GM13977 (cell line): ENCODE measurements at places on chromosomes 16 and 17.

DNA sequence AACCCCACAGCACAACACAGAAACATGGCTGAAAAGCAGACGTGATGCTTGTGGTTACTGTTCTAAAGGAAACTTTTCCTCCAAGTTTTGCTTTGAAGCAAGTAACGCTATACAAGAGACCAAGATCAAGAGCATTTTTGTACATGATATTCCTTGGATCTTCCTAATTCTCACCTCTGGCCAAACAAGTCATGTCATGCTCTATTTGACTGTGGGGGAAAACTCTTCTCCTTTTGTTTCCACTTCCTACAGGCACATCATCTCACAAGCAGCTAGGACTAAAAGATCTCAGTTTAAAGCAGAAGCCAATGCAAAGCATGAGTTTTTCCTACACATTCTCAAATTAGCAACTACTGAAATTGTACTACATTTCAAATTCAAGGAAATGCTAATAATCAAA lies 50.7 kb downstream of the CFDP1 start:
- no peak for DNase-seq

- DNase-seq: peak; percentile 74
Observed at GRCh38 chr16:23670137-23670776, 8.4 kb upstream of the PLK1 start.

GRCh38 chr16:3949946-3950342 lies 69.4 kb upstream of the CREBBP start:
- no peak for DNase-seq

DNA sequence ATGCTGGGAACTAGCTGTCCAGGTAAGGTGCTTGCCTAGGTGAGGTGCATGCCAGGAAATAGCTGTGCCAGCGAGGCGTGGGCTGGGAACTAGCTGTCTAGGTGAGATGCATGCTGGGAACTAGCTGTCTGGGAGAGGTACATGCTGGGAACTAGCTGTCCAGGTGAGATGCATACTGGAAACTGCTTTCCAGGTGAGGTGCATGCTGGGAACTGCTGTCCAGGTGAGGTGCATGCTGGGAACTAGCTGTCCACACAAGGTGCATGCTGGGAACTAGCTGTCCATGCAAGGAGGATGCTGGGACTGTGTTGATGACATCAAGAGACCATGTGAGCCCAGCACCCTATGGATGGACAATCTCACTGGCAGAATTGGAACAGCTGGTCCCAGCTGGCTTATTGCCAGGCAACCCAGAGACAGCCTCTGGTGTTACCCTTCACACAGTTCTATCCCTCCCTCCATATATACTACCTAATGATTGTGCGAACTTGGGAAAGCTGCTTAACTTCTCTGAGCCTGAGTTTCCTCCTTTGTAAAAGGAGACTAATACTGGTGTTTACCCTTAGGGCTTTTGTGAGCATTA lies 479.9 kb upstream of the RBFOX1 start:
- DNase-seq: no peak

GRCh38 chr16:67151431-67152097 lies 766 bp upstream of the B3GNT9 start:
- peak; percentile 36 for DNase-seq
